ENCODE measurements at places on chromosomes 1 and 21.

DNA sequence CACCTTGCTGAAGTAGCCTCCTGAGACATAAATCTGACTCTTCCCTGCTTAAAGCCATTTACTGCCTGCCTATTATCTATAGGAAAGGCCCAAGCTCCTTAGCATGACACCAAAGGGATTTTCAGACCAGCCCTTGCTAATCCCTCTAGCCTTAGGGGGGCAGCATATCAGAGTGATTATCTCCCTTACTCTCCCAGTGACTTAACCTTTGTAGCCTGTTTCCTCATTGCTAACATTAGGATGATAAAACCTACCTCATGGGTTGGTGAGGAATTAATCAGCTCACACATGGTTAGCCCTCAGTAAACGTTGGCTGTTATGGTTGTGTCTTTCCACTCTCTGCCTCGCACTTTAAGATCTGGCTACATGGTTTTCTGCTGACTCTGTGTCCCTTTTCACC lies 70.1 kb downstream of the ROR1 start:
- no peak for DNase-seq

DNA sequence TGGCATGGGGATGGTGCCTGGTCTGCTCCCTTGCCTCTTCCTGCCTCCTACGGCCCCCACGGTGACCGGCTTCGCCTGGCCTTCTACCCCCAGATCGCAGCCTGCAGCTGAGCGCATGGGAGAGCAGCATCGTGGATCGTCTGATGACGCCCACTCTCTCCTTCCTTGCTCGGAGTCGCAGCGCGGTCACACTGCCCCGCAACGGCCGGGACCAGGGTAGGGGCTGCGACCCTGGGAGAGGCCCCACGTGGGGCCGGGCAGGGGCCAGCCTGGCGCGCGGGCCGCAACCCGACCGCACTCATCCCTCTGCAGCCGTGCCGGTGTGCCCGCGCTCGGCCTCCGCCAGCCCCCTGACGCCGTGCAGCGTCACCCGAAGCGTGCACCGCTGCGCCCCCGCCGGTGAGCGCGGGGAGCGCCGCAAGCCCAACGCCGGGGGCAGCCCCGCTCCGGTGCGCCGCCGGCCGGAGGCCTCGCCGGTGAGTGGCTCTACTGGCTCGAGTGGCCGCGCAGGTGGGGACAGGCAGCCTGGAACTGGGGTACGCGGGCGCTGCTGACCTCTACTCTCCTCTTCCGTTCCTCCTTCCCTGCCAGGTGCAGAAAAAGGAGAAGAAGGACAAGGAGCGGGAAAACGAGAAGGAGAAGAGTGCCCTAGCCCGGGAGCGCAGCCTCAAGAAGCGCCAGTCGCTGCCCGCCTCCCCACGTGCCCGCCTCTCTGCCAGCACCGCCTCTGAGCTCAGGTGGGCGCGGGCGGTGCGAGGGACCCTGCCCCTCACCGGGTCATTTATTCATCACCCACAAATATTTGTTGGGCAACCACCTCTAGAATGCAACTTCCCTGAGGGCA lies 20.4 kb downstream of the MAP7D1 start:
- no peak for DNase-seq

- no peak for DNase-seq
Observed at GRCh38 chr1:64320922-64321614, 117.6 kb downstream of the UBE2U start.

DNA sequence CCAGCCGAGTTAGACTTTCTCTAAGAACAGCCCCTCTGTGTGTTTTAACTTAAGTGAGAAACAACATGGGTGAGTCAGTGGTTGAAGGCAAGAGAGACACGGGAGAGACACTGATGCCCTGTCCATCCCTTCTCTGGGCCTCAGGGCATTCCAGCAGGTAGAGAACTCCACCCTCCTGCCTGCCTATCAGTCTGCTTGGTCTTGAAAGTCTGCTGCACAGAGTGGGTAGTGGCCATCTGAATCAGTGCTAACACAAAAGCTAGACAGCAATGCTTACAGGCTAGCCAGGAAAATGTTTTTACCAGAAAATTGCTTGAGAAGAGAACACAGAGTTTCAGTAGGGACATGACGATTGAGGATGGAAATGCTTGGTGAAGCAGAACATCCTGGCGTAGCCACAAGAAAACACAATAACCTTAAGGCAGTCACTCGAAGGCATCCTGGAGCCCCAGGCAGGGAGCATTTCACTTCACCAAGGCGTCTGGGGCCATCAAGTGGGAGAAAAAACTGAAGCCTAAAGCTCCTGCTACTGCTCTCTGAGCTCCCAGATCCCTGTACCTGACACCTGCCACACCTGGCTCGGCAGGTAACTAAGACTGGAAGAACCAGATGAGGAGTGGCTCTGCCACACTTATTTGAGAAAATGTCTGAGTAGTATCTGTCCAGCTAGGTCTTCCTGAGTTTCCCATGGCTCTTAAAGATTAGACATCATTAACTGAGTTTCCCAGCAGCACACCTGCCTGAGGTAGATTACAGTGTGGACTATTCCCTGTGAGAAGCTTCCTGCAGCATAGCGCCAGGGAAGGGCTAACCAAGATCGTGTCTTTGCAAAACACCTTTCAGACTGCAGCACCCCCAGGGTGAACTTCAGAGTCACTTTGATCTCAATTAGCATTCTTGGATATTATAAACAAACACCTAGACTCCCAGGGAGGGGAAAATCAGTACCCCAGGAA lies 18.1 kb upstream of the LBR start:
- DNase-seq: no peak

DNA sequence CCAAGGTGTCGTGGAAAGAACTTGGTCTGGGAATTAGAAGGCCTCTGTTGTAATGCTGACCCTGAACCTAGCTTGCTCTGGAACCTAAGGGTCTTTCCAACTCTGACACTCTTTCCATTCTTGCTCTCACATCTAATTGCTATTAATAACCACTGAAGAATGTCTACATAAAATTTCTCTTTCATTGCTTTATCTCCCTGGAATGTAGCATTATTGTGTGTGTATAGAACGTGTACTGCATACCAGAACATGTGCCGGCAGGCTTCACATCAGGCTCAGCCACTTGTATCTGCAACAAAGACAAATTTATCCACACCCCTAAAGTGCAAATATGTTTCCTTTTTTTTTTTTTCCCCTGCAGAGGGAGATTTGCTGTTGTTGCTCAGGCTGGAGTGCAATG lies 13.9 kb upstream of the LAX1 start:
- DNase-seq: no peak

DNA sequence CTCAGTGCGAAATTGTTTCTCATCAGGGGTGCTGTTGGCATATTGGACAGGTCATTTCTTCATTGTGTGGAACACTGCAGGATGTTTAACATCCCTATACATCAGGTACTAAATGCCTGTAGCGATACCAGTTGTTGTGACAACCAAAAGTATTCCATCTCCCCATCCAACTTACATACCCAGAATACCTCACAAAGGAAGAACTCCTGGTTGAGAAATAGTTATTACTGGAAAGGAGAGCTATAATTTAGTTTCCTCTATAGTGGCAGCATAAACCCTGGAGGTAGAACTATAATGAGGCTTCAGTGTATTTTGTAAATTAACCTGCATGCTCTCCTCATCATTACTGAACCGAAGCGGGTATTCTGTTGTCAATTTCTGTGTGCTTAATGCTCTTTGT lies 45.1 kb downstream of the IVNS1ABP start:
- DNase-seq: no peak

DNA sequence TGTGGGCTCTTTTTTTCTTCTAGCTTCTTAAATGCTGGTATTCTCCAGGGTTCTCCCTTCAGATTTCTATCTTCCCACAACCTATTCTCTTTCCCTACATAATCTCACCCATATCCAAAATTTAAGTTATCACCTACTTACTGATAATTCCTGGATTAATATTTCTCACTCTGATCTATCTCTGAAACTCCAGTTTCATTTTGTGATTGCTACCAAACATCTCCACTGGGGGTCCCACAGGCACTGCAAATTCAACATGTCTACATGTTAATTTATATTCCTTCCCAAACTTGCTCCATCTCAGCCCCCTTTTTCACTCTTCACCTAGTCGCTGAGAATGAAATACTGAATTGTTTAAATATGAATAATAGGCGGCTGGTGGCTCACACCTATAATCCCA lies 9.9 kb upstream of the C1orf141 start:
- no peak for DNase-seq

- DNase-seq: no peak
Observed at GRCh38 chr21:45578176-45578801, 36.0 kb upstream of the SLC19A1 start.

DNA sequence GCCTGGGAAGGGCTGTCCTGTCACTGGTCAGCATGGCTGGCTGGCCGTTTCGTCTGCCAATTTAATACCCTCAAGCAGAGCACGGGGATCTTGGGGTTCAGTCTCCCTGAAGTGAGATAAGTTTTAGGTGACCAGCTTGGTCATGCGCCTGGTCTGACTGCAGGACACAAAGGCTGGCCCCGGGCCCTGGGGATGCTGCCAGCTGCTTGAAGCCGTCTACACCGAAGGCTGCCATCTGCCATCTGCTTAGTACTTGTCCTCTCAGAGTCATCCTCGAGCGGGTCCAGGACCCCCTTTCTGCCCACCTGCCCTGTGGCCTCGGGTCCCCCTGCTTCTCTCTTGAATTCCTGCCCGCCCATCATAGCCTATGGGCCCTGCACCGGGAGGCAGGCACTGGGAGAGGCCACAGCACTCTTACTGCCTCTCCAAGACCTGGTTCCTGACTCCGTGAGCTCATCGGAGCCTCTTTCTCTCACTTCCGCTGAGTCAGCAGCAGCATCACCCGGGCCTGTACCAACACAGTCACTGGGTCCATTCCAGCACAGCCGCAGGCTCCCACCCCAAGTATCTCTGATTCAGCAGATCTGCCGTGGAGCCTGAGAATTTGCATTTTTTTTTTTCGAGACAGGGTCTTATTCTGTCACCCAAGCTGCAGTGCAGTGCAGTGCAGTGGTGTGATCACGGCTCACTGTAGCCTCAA lies 7.0 kb downstream of the FBLIM1 start:
- DNase-seq: no peak

DNA sequence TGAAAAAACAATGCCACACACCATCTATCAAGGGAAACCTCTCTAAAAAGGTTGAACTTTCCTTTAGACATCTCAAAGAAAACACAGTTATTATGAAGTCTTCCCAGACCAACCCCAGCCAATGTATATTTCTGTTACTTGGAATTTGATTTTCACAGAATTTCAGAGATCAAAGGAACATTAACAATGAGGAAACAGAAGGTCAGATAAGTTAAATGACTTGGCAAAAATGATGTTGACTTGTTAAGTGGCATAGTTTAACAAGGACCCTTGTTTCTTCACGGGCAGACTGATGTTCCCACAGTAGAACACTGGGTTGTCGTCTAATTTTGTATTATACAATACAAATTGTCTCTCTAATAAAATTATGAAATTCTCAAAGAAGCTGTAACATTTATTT lies 29.0 kb downstream of the NME7 start:
- no peak for DNase-seq

- DNase-seq: no peak
Observed at GRCh38 chr1:163758977-163759670, 437.4 kb downstream of the NUF2 start.

DNA sequence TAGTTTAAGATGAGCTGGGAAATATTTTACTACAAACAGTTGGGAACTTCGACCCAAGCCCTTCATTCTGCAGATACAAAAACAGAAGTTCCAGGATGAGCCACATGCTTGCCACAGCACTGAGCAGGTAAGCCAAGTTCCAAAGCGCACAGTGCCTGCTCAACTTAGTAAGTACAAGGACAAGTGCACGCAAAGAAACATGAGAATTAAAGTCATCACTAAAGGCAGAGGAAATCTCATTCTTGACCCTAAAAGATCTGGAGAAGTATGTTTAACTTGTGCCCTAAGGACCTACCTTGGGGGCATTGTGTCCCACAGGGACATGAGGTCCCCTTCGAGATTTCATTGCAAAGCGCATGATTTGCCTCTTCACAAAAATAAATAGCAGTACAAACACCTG lies 1.2 kb upstream of the UBAP2L start:
- no peak for DNase-seq

GRCh38 chr21:36260802-36261201 lies 59.2 kb upstream of the MORC3 start:
- no peak for DNase-seq
